GM12878 (cell line): ENCODE measurements at places on chromosomes 3 and 15. TPM values are rescaled to one million over a fixed set of nuclear protein-coding genes. Genes with fewer than 3 reads are reported as not detected.

DNA sequence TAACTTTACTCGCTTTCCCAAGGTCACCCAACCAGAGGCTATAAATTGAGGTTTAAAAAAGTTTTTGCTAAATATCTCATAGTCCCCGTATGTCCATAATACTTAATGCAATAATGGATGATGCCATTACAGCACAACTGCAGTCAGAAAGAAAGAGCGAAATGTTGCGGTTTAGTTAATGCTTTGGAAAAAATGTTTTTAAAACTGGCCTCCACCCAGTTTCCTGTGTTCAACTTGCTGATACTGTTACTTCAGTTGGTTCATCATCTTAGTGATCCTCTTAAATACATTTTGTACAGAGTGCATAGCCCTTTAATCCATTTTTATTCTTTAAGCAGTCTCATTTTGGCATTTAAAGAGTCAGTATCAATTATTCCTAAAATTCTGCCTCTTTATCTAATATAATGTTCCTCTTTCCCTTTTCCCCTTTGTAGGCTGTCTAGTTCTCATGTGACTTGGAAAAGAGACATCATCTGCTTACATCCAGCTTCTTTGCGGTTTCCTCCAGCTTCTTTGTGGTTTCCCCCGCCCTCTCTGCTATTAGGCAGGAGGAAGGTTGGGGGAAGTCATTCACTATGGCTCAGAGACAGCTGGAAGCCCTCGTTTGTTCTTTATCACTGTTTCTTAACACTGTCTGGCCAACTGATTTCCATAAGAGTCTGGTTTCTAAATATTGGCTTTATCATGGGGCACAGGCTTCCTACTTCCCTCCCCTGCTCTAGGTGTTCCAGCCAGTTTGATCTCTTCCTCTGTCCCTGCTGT lies 154.3 kb downstream of the GOLIM4 start:
- no peak for DNase-seq

DNA sequence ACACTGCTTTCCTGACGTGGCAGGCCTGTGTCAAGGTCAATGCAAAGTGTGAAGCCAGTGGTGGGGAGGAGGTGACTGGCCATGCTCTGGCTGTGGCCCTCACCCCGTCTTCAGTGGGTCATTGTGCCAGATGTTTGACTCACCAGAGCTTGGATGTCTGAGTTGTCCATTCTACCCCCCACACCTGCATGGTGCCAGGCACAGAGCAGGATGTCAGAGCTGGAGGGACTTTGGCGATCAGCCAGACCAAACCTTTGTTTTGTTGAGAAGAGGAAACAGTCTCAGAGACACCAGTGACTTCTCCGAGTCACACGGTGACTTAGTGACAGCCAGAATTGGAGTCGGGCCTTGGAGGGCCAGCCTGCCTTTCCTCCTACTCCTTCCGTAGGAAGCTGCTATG lies 49.5 kb downstream of the SMAD6 start:
- DNase-seq = no peak

GRCh38 chr15:82847703-82848102 lies 38.3 kb downstream of the WHAMM start:
- DNase-seq = no peak

GRCh38 chr3:58998476-58999117 lies 51.2 kb downstream of the CFAP20DC start:
- DNase-seq = no peak

GRCh38 chr15:81235276-81236123 lies 38.8 kb downstream of the IL16 start:
- no peak for DNase-seq

GRCh38 chr15:44735482-44736180 lies 697 bp upstream of the TRIM69 start:
- no peak for DNase-seq

The TMED3 gene
- 55.9 and 56.4 TPM in 2 replicates for polyA plus RNA-seq

The NR2E3 gene
- 0.11 TPM in 1 of 2 replicates, not detected in the other for polyA plus RNA-seq

The PATL2 gene
- polyA plus RNA-seq = 4.2 and 6.8 TPM in 2 replicates

The NR1I2 gene
- 0.28 and 0.47 TPM in 2 replicates for polyA plus RNA-seq
